ENCODE measurements at places on chromosomes 3 and 15.

DNA sequence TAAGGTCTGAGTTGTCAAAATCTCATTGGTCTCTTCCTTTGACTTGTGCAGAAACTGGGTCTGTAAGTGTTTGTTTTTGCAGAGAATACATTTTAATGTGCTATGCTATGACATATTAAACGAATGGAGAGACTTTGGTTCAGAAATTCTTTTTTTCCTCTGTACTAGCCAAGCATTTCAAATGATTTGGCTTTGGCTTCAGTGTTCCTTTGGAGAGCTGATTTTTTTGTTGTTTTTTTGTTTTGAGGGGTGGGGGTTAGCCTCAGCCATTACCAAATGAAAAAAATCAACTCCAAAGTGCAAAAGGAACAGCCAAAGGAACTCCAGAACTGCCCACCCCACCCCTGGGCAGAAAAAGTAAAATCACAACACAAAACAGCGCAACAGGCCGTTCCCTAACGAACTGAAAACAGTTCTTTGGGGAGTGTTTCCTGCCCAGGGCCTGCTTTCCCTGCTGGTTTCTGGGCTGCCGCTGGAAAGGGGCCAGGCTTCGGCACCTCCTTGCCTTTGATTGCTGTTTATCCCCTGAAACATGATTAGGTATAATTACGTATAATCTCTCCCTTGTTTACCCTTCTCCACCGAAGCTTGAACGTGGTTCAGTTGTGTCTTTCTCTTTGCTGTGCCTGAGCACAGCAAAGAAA lies 57.6 kb upstream of the NEO1 start:
- no peak for DNase-seq

- no peak for DNase-seq
Measured at GRCh38 chr15:72141171-72142084, 23.2 kb downstream of the SENP8 start.

- no peak for DNase-seq
Measured at GRCh38 chr3:193375614-193376013, 2.9 kb downstream of the ATP13A5 start.

- DNase-seq: no peak
Measured at GRCh38 chr15:92623435-92623834, 32.1 kb downstream of the FAM174B start.

DNA sequence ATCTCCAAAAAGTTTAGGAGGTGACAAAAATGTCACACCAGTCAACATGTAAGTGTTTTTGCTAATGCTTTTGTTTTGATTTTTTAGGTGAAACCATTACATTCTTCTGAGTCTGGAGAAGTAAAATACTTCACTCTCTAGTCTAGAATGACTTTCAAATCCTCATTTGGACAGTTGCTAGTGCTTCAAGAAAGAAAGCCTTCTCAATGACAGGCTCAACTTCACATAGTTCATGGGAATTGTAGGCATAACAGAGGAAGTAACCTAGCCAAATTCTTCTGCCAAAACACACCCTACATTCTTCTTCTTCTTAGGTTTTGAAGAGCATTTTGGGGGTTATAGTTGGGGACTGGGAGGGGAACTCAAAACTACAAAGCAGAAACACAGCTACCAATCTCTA lies 29.4 kb upstream of the HEG1 start:
- DNase-seq: no peak

- no peak for DNase-seq
Measured at GRCh38 chr3:120506828-120507774, 56.3 kb upstream of the FSTL1 start.

GRCh38 chr3:78497021-78497420 lies 1270.8 kb downstream of the ROBO1 start:
- DNase-seq: no peak

DNA sequence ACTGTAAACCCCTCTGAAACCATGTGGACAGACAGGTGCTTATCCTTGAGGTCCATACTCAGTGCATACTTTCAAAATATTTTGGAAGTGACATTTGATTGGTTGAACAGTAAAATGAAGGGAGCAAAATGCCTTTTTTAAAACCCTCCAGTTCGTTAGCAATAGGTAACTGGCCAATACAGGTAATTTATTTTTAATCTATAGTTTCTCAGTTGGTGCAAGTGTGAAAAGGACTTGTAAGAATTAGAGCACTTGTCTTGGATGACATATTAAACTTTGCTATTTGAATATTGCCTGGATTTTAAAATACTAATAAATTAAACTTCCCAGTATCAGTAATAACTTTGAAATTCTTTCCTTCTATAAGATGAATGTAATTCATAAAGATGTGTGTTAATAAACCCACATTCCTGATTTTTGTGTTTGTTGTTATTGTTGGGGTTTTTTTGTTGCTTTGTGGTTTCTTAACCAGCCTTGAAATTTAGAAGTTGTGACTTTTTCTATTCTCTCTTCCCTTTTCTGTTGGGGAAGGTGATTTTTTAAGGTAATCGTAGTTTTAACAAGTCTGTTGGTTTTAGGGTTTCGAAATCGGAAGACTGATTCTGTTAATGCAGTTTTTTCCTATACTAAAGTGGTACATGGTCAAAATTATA lies 90.0 kb downstream of the STT3B start:
- DNase-seq: no peak

DNA sequence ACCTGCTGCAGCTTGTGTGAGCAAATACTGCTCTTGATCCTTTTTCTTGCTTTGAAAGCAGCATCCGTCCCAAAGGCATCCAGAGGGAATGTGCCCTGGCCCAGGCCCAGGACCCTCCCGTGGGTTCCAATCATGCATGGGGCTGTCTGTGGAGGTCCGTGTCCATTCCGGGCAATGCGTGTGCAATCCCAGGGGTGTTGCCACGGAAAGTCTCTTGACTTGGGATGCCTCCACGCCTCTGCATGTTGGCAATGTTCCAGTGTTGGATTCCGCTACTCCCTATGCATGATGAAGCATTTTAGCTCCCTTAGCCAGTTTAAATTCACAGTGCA lies 105.7 kb downstream of the SNRPN start:
- no peak for DNase-seq

DNA sequence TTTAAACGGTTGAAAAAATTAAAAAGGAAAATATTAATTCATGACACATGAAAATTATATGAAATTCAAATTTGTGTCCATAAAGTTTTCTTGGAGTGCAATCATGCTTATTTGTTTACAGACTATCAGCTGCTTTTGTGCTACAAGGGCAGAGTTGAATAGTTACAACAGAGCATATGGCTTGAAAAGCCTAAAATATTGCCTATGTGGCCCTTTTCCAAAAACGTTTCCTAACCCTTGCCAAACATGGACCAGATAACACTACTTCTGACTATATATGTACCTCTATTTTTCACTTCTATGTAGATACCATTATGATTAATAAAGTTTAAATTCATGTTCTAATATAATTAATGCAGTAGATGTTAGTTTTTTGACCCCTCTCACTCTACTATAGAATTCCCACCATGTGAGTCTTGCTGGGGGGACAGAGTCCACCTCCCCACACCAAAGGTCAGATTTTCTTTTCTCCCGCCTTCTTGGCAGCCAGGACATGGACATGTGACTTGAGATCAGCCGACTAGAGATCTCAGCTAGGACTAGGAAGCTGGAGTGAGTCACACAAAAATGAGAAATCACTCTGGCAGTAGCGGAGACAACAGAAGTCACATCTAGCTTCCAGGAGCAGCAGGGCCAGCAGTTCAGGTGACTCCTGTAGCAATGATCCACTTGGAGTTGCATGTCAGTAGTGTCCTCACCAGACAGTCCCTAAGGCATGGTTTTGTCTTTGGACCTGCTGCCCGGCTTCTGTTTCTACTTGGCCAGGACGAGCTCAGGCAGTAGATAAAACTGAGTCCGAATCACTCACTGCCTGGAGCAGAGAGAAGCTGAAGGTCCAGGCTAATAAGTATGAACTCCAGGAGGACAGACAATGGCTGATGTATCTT lies 22.4 kb downstream of the CIAO2A start:
- no peak for DNase-seq

DNA sequence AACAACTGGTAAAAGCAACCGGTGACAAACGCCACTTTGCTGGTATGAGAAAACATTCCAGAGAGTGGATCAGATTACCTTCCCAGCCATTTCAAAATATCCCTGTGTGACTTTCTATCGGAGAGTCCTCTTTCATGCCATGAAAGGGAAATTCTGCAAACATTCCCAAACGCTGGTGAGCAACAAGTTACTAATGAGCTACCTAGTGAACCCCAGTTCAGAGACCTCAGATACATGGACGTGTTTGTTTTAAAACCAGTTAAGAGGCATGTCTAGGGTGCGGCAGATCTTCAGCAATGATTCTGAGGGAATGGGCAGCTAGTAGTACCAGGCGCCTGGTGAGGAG lies 418.2 kb upstream of the NR2F2 start:
- DNase-seq: no peak

GRCh38 chr15:35040339-35041255 lies 44.5 kb downstream of the NANOGP8 start:
- DNase-seq: no peak

GRCh38 chr3:141454906-141455602 lies 31.8 kb upstream of the RASA2 start:
- DNase-seq: no peak

- no peak for DNase-seq
Measured at GRCh38 chr15:90742087-90742486, 24.9 kb downstream of the BLM start.

GRCh38 chr3:16618721-16619120 lies 13.5 kb upstream of the DAZL start:
- DNase-seq: no peak

DNA sequence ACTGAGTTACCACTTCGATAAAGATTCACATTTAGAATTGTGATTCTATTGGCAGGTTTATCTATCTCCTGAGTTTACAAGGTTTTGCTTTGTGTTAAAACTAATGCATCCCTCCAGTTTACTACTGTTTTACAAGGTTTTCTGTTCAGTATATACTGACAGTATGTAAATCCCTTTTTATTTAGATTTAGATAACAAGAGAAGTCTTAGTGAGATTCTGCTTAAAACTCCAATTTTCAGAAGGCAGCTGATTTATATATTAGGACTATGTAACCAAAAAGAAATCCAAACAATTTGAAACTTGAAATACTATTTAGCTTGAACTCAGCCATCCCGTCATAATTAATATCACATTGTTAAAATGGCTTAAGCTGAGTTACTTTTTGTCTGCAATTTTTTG lies 619.2 kb downstream of the NAALADL2 start:
- DNase-seq: no peak

- no peak for DNase-seq
Measured at GRCh38 chr3:184662187-184662586, 49.7 kb downstream of the MAGEF1 start.

DNA sequence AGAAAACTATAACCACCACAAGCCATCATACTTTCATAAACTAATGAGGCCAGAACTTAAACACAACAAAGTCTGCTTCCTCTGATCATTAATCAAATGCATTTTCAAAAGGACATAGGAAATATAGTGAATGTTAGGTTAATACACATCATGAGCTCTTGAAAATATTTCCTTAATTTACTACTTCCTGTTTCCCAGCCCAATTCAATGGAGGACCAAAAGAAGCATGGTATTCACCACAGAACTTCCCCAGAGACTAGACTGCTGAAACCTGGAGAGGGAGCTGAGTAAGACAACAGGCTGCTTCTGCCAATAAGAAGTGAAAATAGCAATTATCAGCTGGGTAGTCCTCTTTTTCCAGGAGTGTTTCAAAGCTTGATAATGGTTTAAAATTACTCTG lies 250.3 kb downstream of the ULK4 start:
- DNase-seq: no peak

DNA sequence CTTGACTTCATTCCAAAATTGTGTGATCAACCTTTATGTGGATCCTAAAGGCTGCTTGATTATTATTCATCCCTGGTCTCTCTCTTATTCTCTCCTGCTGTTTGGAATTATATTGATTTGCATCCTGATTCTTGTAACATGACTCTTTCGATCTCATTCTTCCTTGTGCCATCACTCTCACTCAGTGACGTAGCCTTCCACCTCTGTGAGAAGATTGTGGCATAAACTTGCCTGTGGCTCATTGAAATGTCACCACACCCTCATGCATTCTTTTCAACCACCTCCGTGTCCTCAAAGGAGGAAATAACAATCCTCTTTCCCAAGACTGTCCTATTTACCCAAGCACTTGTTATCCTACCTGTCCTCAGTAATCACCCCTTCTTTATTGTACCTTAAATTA lies 41.3 kb upstream of the GCNT3 start:
- no peak for DNase-seq

DNA sequence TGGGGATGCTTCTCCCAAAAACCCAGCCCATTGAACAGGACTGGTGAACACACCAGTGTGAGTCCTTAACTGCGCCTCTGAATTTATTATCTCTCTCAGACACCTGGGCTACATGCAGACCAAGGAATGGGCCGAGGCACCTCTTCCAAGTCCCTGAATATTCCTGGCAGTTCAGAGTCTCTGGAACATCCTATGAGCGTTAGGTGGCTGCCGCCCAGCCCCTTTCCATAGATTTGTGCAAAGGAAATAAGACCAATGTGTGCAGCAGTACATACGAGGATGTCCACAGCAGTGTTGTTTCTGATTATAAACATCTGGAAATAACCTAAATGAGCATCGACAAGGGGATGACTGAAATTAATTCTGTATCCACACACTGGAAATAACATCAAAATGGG lies 104.9 kb upstream of the RPL32 start:
- no peak for DNase-seq

DNA sequence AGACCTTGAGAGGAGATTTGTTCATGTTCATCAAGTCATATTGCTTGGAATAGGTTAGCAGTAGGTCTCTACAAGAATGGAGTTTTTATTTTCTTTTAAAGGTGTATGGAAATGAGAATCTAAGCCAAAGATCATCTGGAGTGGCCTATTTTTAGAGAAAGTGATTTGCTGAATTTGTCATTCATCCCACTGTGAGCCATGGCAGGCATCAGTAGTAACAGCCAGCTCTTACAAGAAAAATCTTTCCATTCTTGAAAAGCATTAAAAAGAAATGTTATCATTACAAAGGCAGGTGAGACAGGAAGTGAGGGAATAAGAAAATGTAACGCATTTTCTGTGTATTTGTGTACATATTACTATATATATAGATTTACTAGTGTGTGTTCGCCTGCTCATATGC lies 29.6 kb downstream of the STAC start:
- DNase-seq: no peak

- no peak for DNase-seq
Measured at GRCh38 chr3:119731560-119732343, 28.9 kb downstream of the CFAP91 start.

- no peak for DNase-seq
Measured at GRCh38 chr3:23236890-23237289, 33.8 kb downstream of the UBE2E2 start.

GRCh38 chr3:31724651-31725050 lies 191.9 kb downstream of the STT3B start:
- DNase-seq: no peak

DNA sequence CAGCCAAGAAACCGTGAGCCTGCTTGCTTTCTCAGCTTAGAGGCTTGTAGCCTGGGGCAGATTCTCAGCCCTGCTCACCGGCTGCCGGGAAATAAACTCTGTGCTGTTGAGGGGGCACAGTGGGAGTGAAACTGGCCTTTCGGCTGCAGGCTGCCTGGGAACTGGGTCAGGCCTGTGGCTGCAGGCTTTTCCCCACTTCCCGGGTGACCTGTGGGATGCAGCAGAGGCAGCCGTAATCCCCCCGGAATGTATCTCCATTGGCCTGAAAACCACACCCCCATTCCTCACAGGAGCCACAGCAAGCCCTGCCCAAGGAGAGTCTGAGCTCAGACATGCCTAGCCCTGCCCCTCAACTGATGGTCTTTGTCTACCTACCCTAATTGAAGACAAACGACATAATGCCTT lies 110.9 kb downstream of the STXBP5L start:
- no peak for DNase-seq

GRCh38 chr3:181956122-181956521 lies 244.4 kb downstream of the SOX2 start:
- DNase-seq: no peak
